ENCODE measurements at places on chromosomes 4 and X.

DNA sequence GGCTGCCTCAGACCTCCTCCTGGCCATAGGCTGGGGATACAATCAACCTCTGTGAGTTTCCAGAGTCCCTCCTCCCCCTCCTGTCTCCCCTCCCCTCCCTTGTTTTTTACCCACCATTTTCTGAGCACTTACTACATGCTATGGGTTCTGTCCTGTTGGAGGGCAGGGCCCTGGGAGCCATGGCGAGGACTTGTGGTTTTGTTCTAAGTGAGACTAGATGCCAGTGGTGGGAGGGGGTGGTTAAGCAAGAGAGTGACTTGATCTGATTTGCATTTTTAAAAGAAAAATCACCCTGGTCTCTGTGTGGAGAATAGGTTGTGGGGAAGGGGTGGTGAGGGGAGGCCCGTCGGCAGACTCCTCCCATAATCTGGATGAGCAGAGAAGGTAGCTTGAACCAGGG is 39.5 kb downstream of the EFNB1 start:
- no peak for DNase-seq

- DNase-seq, result no peak
These were observed 104.4 kb downstream of the PJA1 start for GRCh38 chrX:69060631-69061408.

- DNase-seq, result no peak
These were observed 85.4 kb upstream of the NR3C2 start for GRCh38 chr4:148527571-148527970.

GRCh38 chrX:17377795-17378194 is 2.8 kb downstream of the NHS start:
- DNase-seq, result no peak

DNA sequence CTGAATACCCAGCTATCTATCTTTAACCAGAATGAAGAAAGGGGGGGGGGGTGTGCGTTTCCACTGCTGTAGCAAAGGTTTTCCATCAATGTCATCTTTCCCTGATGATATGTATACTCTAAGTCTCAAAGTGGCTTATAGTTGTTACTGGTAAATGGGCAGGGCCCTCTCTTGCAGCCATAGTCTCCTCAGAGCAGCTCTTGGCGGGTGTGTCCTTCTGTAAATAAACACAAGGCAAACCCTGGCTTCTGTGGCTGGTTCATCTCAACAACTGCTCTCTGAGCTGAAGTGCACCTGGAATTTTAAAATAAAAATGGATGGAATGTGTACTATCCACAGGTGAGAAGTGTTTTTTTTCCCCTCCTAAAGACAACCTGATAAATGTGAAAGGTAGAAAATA is 57.5 kb upstream of the SCML1 start:
- DNase-seq, result no peak

GRCh38 chrX:33989936-33990335 is 142.2 kb downstream of the FAM47A start:
- no peak for DNase-seq

- DNase-seq, result no peak
These were observed 444 bp upstream of the ARHGAP6 start for GRCh38 chrX:11666164-11666563.

DNA sequence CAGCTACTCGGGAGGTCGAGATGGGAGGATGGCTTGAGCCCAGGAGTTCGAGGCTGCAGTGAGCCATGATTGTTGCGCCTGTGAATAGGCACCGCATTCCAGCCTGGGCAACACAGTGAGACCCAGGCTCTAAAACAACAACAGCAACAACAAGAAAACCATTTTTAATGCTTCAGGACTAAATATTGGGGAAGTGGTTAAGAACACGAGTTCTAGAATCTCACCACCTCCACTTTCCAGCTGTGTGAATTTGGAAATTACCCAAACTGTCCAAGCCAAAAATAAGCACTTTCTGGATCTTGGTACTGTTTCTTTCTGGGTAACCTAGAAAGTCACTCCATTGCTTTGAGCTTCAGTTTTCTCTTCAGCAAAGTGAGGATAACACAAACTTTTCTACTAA is 63.2 kb downstream of the ADGRG2 start:
- DNase-seq, result no peak

- no peak for DNase-seq
These were observed 5.7 kb downstream of the PLP2 start for GRCh38 chrX:49177338-49177833.

- DNase-seq, result no peak
These were observed 578 bp downstream of the APOOL start for GRCh38 chrX:85004255-85004654.

- DNase-seq, result no peak
These were observed 59.1 kb downstream of the SORBS2 start for GRCh38 chr4:185752872-185753271.

DNA sequence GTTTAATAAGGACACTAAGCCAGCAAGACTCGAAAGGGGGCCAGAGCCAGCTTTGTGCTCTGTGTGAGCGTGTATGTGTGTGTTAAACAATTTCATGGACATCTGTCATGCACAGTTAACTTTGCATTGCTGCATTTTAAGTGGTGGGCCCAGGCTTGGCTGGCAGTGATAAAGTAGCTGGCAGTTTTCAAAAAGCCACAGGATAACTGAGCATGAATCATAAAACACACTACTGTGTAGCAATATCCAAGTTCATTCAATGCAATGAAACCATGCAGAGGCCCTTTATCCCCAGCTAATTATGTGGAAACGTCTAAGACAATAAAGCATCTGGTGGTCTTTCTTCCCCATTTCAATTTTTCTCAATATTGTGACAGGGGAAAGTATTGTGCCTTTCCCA is 132.9 kb downstream of the NKX6-1 start:
- no peak for DNase-seq

All from effector memory CD4-positive, alpha-beta T cell (primary cell).